ENCODE measurements at places on chromosomes 7 and 10.
A peak's percentile ranks its signal among the peaks of the same experiment; 100 is the strongest.

DNA sequence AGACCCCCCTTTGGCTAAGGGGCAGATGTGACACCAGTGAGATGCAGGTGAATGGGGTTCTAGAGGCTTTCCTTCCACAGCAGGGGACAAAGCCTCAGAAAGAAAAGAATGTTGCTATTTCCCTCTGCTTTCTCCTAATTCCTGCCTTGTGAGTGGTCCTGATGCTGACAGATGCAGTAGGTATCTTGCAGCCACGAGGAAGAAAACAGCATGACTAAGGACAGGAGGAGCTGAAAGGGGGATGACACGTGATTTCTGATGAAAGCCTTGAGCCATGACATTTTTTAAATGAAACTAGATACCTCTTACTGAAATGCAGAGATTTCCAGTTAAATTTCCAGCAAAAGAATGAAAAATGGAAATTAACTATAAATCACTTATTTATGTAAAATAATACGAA is 92.4 kb downstream of the C1GALT1 start:
- DNase-seq, result no peak

GRCh38 chr10:123854003-123854402 is 37.6 kb downstream of the CPXM2 start:
- no peak for DNase-seq

GRCh38 chr10:1559311-1559710 is 178.0 kb downstream of the ADARB2 start:
- no peak for DNase-seq

GRCh38 chr7:137696376-137696775 is 150.4 kb downstream of the DGKI start:
- no peak for DNase-seq

GRCh38 chr10:79243181-79244067 is 103.8 kb upstream of the PPIF start:
- no peak for DNase-seq

DNA sequence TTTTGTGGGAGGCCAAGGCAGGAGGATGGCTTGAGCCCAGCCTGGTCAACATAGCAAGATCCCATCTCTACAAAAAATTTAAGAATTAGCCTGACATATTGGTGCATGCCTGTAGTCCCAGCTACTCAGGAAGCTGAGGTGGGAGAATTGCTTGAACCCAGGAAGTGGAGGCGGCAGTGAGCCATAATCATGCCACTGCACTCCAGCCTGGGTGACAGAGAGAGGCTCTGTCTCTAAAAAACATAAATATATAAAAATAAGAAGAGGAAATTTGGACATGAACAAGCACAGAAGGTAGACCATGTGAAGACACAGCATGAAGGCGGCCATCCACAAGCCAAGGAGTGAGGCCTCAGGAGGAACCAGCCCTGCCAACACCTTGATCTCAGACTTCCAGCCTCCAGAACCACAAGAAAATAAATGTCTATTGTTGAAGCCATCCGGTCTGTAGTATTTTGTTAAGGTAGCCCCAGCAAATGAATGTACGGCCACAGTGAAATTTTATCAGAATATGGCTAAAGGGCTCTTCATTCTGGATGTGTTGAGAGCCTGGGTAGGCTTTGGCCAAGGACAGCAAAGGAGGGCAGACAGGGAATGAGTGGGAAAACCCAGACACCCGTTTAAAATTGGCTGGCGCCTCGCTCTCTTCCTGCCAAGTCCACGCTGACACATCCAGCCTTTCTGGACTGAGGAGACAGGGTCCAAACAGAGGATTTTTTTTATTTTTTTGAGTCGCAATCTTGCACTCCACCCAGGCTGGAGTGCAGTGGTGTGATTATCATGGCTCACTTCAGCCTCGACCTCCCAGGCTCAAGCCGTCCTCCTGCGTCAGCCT is 12.9 kb upstream of the GRID2IP start:
- DNase-seq, result no peak

DNA sequence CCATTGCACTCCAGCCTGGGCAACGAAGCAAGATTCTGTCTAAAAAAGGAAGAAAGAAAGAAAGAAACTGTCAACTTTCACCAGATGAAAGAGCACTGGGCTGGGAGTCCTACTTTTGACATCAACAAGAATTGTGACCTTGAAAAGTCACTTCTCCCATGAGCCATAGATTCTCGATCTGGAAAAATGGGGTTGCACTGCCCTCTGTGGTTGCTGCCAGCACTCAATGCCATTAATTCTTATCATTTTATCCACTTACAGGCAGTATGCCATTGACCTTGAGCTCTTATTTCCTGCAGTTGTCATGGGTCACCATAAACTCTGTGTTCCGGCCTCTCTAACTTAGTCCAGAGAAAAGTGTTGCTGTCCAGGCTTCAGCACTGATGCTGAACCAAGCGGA is 137.2 kb downstream of the NOC3L start:
- DNase-seq, result no peak

- DNase-seq, result no peak
These were observed 1.5 kb upstream of the DHX32 start for GRCh38 chr10:125882596-125882995.

DNA sequence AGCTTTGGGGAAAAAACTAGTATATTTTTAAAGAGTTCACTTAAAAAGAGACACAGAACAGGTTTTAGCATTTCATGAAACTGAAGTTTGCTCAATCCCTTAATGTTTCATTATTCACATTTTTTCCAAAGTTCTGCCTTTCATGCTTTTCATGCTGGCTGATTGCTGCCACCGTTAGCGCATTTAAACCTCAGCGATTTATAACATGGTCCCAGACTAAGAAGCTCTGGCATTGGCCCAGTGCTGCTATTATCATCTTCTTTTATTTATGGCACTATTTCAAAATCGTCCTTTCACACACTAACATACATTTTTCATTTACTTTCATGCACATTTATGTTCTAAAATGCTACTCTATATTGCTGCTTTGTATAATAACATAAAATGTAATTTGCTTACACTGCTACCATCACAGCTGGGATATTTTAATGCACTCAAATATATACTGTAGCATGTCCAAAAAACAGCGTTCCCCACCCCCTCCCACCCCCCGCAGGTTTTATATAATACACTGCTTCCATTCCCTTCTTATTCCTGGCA is 141.9 kb downstream of the MPP7 start:
- no peak for DNase-seq

DNA sequence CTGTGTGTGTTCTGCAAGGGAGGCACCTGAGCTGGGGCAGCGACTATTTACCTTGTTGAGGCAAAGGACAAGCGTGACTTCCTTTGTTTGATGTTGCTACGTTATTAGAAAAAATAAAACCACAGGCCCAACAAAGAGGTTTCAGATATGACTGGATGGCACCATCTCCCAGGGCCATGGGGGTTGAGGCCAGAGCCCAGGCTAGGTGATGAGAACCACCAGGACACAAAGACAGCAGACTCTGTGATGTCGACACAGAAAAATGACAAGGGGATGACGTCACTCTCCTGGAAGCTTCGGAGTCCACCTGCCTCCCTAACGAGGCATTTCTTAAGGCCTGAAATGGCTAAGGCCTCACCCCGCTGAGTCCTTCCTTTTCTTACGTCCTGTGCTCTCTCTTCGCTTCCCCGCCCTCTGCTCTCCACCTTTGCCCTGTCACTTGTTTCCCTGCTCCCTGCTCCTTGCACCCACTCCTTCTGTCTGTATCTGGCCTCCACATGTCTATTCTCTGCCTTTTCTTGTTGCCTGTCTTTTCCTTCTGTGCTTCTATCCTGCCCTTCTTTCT is 83.0 kb upstream of the ADRB1 start:
- peak; percentile 84 for DNase-seq

DNA sequence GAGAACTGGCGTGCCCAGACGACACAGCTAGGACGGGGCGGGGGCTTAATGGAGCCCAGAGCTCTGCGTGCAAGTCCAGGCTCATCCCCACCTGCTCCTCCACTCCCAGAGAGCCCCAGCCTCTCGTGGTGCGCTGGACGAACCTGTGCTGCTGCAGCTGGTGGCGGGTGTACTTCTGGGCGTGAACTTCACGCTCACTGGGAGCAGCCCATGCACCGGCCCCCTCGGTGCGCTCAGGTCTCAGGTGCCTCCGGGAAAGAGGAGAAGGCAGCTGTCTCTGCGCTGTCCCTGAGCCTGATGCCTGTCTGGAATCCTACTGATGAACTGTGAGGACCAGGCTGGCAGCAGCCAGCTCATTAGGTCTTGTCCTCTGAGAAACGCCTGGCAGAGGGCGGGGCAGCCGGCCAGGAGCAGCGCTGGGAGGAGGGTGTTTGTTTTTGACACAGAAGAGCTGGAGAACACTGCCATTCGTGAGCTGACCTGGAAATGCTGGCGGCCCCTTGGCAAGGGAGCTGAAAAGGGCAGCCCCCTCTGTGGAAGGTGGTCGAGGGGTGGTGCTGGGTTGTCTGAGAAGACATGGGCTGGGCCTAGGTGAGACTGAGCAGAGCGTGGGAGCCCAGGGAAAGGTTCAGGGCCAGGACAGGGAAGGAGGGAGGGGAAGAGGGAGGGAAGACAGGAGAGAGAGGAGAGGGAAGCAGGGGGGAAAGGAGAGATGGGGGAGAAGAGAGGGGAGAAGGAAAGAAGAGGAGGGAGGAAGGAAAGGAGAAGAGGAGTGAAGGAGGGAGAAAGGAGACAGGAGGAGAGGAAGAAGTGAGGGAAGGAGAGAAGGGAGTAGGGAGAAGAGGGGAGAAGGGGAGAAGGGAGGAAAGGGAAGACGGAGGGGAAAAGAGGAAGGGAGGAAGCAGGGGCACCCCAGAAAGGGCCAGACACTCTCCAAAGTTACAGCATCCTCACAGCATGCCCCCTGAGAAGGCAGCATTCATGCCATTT is 53.5 kb upstream of the TNS3 start:
- peak; percentile 56 for DNase-seq

DNA sequence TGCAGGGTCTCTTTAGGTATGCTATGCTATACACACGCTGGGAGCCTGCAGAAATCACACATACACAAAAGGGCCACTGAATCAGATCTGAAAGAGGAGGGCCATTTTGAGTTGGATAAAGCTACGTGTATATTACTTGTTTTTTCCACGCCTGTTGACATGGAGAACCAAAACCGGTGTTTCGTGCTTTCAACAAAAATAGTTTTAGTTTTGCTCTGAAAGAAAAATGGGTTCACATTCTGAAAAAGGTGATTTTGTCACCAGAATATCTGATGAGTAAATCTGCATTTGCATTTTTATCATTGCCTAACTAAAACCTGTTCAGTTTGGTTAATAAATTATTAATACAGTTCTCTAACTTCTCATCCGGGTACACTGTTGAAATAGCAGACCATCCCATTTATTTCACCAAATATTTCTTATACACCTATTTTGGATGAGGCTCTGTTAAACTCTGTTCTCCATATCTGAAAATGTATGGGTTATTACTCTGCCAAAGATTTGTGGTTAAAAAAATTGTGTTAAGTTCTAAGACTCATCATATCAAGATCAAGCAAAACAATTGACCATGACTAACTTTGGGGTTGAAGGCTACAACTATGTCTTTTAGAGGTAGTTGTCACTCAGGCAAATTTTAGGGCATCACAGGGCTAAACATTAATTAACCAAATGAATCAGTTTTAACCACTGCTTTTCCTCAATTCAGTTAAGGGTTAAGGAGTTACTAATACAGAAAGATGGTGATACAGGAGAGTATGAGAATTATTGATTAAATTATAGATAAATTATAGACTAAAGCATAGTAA is 101.2 kb upstream of the RPA3 start:
- no peak for DNase-seq

Data from NCI-H526 (cell line).